ENCODE measurements at places on chromosomes 2 and 18. TPM values are rescaled to one million over a fixed set of nuclear protein-coding genes. Genes with fewer than 3 reads are reported as not detected.

The VWA3B gene
- not detected for total RNA-seq

The MC5R gene
- not detected for total RNA-seq

The ARHGAP15 gene
- total RNA-seq, result not detected

DNA sequence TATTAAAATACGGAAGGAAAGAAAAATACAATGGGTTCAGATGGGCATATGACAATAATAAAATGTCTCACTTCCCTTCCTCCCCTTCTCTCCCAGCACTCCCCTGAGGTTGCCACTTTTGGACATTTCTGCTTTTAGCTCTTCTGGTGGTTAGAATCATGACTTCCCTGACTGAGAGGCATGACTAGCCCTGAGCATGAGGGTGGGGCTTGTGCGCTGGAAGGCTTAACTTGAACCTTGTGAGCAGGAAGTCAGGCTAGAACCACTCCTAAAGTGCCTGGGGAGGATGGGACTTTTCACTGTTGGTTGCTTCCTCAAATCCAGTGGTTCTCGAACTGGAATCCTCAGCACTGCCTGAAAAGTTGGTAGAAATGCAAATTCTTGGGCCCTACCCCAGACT, 19.7 kb upstream of the ARHGAP25 start:
- no peak for DNase-seq

- no peak for DNase-seq
These were observed 58.6 kb downstream of the FANCL start for GRCh38 chr2:58182527-58182926.

- peak; percentile 15 for DNase-seq
These were observed 80.8 kb upstream of the COL5A2 start for GRCh38 chr2:189260361-189260814.

- no peak for DNase-seq
These were observed 156.2 kb downstream of the WDSUB1 start for GRCh38 chr2:159130302-159130701.

DNA sequence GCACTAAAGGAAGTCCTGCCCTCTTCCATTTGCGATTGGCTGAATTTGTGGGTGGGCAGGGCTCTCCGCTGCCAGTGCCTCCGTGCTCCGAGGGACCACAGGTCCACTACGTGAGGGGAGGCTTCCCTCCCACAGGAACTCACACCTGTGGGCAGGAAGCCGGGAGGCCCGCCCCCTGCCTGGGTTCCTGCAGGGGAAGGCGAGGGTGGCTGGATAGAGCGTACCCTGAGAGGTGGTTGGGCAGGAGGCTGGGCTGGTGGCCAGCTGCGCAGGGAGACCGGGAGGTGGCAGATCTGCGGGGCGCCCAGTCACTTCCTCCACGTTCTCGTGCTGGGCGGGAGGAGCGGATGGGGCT, 47.0 kb upstream of the PTH2R start:
- DNase-seq, result no peak

DNA sequence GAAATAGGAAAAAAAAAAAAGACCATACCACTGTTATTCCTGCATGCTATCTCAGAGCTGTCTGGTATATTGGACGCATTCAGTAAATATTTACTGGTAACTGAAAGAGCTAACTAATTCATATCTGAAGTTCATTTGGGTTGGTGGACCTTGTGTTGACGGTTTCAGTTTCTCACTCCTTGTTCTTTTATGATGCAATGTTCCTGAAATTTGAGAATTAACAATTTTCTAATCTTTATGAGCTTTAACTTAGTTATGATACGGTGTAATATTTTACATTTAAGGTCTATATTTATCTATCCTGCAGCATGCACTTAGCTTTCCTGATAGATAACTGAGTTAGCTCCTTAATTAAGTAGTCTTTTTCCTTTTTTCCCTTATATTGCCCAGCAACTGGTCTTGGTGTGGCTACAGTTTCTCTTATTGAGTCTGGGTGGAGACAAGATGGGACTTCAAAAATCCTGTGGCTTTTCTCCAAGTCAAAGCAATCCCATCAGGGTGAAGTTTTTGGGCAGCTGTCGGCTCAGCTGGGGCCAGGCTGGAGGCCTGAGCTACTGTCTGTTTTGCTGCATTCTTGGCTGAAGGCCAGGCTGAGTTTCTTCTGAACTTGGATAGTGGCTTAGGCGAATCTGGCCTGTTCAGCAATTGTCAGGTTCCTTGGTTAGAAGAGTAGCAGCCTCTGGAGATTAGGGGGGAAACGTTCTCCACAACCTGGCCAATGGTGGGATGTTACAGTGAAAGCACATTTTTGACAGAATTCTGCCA, 78.4 kb upstream of the MEX3C start:
- DNase-seq, result no peak

DNA sequence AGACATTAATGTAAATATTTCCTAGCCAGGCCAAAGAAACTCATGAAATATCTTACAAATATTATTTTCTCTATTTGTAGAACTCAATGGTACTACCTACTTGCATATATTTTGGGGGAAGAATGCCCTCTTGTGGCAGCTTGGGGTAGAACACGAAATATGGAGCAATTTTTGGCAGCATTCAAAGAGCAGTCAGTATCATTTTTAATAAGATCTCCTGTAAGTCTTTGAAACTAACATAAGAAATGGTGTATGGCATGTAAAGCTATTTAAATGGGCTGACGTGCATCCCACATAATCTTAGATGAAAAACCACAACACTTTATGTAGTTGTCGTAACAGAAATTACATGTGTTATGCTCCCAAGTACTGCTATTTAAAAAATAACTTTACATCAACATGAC, 62.3 kb upstream of the CCDC195 start:
- peak; percentile 77 for DNase-seq

GRCh38 chr2:161164161-161164560, 3.9 kb downstream of the TANK start:
- no peak for DNase-seq

GRCh38 chr18:59469463-59470180, 110.6 kb upstream of the LMAN1 start:
- no peak for DNase-seq

DNA sequence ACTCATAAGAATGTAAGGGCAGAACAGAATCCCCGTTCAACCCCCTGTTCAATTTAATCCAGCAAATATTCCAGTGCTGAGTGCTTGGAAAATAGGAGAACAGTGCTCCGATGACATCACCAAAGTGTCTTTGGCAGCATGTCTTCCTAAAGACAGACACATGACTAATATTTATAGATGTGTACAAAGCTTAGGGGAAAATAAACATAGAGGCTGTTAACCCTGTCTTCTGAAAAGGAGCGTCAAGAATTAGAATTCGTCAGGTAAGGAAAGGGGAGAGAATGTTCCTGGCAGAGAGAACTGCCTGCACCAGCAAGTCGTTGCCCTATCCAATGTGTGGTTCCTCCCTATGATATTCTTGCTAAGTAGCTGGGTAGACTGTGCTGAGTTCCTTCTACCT, 72.7 kb downstream of the PLB1 start:
- DNase-seq, result no peak

- no peak for DNase-seq
These were observed 107.7 kb upstream of the MGAT5 start for GRCh38 chr2:134146161-134146560.
